Thoracic aorta (tissue), 2 donors: ENCODE measurements at places on chromosomes 6 and 20. TPM values are rescaled to one million over a fixed set of nuclear protein-coding genes. Genes with fewer than 3 reads are reported as not detected.

Gene EEF1A2
- total RNA-seq: not detected

Gene DAAM2
- 71.5 TPM for total RNA-seq

Gene LY6G6F
- not detected for total RNA-seq

Gene SNAI1
- total RNA-seq: 19.1 TPM

DNA sequence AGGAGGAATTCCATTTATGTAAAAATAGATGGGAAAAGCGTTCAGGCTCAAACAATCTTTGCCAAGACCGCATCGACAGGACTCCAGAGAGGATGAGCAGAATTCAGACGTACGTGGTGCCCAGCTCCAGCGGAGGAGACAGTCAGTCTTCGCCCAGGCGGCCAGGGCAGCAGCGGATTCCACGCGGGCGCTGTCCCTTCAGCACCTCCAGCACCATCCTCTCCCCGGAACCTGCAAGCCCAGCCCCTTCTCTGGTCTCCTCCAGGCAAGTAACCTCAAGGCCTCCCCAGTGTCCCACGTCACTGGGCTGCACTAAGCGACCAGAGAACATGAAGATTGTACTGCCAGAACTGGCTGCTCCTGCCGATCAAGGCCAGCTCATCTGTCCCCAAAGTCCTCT, 2.8 kb upstream of the KCNQ2 start:
- no peak for DNase-seq

GRCh38 chr6:40438246-40438887, 148.8 kb downstream of the LRFN2 start:
- no peak for DNase-seq

- no peak for DNase-seq
These were observed 61.8 kb downstream of the FAM229B start for GRCh38 chr6:112149236-112149635.

DNA sequence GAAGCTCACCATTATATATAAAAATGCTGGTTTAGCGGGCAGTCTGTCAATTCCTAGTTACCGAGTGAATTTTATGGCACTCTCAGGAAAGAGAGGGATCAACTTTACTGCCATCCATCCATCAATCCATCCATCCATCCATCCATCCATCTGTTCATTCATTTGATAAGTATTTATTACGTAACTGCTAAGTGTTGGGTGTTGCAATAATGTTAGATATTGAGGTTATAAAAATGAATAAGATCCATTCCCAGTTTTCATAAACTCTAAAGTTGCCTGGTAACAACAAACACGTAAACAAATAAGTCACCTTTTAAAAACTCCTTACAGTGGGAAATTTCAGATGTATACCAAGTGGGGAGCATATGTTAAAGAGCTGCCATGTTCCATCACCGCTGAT, 36.8 kb downstream of the SASH1 start:
- DNase-seq: no peak
